ENCODE measurements at places on chromosomes 16 and 17.

DNA sequence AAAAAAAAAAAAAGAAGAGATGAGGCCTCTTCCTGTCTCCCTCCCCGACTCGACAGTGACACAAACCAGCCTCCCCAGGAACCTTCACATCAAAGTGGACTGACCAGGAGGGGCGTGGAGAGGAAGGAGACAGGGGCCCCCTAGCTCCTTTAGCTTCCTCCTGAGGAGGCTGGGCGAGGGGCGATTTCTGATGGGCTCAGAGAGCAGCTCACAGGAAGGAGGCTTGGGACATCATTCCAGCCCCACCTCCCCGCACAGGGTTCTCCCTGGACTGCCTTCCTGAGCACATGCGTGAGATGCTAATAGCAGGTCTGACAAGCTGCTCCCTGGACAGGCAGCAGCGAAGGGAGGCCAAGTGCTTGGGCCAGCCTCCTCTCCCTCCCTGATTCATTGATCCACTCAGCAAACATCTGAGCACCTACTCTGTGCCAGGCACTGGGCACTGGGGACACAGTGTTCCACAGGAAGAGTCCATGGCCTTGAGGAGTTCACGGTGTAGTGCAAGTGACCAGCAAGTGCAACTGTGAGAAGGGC, 14.4 kb upstream of the DOK4 start:
- DNase-seq, result no peak

DNA sequence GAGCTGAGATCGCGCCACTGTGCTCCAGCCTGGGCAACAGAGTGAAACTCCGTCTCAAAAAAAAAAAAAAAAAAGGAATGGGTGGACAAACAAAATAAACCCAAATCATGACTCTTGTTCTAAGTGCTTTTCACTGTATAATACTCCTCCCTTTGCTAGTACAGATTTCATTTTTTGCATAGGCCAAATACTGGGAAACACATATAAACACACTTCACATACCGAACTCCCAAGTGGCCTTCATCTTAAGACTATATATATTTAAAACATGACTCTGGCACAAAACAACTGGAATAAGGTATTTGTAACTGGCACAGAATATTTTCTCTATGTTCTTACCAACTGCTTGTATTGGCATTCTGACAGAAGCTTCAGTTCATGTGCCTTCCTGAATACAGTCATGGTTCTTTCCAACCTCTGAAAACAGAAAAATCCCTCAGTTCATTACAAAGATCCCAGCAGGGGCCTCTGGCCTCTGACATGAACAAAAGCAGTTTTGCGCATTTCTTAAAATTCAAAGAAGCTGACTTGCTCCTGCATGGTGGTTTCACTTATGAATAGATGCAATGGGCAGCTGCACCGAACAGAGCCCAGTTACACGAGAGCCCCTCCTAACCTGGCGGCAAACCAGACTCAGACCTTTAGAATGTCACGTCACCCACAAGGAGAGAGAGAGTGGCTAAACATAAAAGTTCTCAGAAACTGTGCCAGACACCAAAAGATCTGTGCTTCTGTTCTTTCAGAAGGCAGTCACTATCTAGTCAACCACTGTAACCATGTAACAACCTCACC, 19.1 kb upstream of the COPRS start:
- DNase-seq, result no peak

DNA sequence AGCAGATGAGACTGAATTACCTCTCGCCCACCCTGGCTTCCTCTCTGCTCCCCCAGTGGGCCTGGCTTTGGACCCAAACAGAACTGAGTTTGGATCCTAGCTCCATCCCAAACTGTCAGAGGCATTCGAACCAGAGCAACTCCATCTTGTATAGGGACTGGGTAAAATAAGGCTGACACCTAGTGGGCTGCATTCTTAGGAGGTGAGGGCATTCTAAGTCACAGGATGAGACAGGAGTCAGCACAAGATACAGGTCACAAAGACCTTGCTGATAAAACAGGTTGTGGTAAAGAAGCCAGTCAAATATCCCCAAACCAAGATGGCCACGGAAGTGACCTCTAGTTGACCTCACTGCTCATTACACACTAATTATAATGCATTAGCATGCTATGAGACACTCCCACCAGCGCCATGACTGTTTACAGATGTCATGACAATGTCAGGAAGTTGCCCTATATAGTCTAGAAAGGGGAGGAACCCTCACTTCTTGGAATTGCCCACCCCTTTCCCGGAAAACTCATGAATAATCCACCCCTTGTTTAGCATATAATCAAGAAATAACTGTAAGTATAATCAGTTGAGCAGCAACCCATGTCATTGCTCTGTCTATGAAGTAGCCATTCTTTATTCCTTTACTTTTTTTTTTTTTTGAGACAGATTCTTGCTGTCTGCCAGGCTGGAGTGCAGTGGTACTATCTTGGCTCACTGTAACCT, 44.4 kb downstream of the LYRM1 start:
- DNase-seq, result no peak

GRCh38 chr17:62627904-62628633, 599 bp downstream of the MRC2 start:
- DNase-seq, result no peak

GRCh38 chr17:81964081-81964849, 3.3 kb upstream of the NOTUM start:
- no peak for DNase-seq
